ENCODE measurements at places on chromosomes 12 and 14. TPM values are rescaled to one million over a fixed set of nuclear protein-coding genes. Genes with fewer than 3 reads are reported as not detected.

- DNase-seq, result no peak
Measured at GRCh38 chr12:91954326-91954725, 191.3 kb downstream of the BTG1 start.

DNA sequence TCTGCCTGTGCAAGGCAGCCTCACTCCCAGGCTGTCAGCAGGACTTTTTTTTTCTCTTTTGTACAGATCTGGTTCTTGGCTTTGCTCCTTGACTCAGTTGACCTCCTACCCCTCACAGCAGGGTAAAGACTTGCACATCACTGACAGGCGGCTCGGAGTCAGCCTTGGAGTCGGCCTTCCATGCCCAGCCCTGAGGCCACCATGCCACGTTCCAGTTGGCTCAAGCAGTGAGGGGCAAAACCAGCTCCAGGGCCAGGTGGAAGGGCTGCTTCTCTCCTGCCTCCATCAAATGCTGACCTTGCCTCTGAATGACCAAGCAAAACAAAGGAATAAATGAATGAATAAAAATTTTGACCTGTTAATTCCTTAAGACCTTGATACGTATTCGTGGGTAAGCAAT is 27.6 kb downstream of the JAG2 start:
- no peak for DNase-seq

- DNase-seq, result no peak
Measured at GRCh38 chr14:75440733-75441477, 13.1 kb downstream of the JDP2 start.

Gene PMEL
- total RNA-seq, result 12.6 TPM

DNA sequence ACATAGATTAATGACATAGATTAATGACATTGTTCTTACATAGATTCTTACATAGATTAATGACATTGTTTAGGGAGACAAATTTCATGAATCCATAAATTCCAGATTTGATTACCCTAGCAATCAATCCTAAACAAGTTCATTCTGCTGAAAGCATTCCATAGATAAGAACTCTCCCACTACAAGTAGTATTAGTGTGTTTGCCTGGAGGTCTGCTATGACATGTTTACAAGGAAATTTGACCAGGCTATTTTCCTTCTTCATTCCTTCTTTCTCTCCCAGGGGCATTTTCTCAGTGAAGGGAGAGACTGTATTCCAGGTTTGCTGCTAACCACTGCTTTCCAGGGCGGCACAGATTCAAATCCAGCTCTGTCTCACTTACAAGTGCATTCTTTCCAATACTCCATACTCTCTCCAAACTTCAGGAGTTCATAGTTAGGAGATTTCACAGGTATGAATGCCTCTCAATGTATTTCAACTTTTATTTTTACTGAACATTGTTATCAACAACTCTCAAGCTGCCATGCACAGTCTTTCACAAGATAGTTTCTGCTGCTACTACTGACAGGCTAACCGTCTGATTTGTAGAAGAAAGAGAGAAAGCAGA is 134.5 kb downstream of the SLC38A1 start:
- DNase-seq, result no peak

- DNase-seq, result no peak
Measured at GRCh38 chr12:3962631-3963483, 89.7 kb upstream of the PARP11 start.

DNA sequence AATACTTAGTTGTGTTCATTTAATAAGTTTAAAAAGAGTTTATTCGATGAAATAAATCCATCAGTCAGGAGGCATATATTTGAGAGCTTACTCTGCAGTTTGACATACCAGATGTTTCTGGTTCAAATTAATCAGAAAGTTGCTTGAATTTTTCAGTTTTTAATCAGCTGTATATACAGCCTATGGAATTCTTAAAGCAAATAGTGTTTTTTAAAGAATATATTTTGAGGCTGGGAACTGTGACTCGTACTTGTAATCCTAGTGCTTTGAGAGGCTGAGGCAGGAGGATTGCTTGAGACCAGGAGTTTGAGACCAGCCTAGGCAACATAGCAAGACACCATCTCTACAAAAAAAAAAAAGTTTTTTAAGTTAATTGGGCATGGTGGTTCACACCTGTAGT is 112.1 kb downstream of the MON2 start:
- DNase-seq, result no peak

DNA sequence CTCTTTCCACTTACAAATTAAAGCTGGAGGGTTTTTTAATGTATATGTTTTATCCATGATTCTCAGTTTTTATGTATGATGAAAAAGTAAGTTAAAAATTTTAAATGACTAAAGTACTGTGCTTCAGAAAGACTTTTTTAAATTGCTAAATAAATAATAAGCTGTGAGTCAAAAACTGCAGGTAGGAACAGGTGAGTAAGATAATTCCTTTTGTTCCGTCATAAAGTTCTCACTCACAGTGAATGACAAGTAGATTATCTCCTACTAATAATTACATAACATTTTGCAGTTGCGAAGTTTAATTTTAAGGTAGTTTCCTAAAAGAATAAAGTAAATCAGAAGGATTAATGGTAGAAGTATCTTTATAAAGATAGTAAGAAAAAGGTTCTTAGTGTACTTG is 78.0 kb downstream of the PRKCH start:
- DNase-seq, result no peak

Gene ARHGAP5
- total RNA-seq, result 58.6 TPM

- no peak for DNase-seq
Measured at GRCh38 chr14:21326972-21327371, 47.1 kb downstream of the RPGRIP1 start.
